ENCODE measurements at places on chromosomes 16 and 17.
A peak's percentile ranks its signal among the peaks of the same experiment; 100 is the strongest.

DNA sequence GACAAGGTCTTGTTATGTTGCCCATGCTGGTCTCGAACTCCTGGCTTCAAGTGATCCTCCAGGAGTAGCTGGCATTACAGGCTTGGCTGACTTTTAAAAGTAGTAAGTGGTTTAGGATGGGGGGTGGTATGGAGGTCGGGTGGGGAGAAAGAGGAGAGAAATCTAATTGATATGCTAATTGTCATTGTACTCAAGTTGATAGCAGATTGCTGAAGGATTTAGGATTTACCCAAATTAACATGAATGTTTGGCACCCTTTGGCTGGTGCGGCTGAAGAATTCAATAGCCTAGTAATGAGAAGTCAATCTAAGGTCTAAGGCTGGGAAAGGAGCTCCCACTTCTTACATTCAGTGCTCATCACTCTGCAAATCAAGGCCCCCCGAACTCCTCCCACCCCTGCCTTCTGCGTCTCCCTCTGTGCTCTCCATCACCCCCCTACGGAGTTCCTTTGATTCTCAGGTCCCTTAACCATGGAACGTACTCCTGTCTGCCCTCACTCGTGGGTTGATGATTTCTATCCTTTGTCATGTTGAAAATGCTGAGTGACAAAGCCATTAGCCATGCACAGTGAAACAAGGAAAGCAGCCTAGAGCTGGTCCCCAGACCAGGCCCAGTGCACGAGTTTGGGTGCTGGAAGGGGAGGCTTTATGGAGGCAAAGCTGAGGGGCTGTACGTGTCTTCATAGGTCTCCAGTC lies 17.3 kb downstream of the CDH13 start:
- no peak for DNase-seq

DNA sequence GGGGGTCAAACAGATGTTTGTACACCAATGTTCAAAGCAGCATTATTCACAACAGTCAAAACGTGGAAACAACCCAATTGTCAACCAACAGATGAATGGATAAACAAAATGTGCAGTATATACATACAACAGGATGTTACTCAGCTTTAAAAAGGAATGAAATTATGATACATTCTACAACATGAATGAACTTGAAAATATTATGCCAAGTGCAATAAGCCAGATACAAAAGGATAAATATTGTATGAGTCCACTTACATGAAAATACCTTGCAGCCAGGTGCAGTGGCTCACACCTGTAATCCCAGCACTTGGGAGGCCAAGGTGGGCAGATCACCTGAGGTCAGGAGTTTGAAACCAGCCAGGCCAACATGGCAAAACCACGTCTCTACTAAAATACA lies 39.9 kb downstream of the UBE2G1 start:
- no peak for DNase-seq

- DNase-seq: peak; percentile 39
Measured at GRCh38 chr17:50428831-50429424, 2.9 kb downstream of the ACSF2 start.

DNA sequence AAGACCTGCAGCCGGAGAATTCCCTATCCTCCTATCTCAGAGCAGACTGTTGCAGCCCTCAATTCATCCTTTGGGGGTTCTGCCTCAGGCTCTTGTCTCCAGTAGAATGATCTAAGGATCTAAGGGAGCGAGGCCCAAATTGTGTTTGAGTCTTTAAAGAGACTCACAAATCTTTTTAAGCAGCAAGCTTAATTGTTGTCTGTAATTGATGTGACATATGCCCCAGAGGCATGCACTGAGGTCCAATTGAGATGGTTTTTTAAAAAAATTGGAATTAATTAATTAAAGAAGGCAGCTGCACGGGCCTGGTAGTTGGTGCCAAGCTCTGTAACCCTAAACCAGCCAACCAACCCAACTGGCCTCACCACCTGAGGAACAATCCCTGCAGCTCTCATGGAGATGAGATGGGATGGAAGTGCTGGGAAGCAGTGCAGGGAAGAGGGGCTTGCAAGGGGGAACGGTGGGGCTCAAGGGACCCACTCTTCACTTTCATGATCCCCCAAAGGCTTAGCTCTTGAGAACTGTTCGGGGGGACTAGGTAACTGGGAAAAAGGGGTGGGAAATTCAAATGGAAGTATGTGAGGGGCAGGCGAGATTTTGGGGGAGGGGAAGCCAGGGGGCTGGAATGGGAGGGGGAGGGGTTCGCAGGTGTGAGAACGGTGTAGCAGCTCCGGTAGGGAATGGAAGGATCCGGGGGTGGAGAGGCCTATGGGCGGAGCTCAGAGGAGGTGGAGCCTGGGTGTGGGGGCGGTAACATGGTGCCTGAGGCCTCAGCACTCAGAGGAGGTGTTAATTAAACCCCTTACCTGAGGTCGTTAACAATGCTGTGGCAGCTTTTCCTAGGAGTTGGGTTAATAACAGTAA lies 9.2 kb upstream of the ZNF652 start:
- DNase-seq: no peak

Measured in fibroblast of skin of right quadriceps (primary cell).